ENCODE measurements at places on chromosomes 6 and 20.

DNA sequence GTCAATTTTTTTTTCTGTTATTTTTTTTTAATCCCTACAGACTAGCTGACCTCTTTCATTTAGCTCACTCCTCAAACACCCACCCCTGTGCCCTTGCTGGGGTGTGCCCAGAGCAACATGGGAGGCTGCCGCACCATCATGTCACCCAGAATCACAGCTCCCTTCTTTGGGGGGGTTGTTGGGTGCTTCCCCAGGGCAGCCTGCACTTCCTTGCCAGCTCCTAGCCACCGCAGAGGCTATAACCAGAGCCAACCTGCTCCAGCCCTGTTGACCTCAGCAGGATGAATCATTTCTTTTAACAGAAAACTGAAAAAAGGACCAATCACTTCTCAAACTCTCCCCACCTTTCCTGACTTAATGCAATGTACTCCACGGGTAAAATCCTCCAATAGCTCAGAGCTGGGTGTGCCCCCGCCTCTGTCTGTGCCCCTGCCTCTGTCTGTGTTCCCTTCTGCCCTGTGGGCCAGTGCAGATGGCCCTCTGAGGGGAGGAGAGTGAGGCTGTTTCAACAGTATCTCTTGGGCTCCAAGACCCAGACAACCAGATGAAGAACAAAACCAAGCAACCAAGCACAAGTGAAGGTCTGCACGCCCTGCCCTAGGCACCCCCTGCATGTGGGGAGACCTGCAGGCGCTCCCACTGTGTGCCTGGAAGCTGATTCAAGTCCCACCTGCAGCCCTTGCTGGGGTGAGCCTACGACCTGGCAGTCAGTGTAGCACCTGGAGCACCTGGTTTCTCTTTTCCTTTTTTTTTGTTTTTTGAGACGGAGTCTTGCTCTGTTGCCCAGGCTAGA lies 67.7 kb downstream of the PYGB start:
- DNase-seq, result no peak

GRCh38 chr6:129710450-129711270 lies 683 bp upstream of the ARHGAP18 start:
- DNase-seq, result no peak

DNA sequence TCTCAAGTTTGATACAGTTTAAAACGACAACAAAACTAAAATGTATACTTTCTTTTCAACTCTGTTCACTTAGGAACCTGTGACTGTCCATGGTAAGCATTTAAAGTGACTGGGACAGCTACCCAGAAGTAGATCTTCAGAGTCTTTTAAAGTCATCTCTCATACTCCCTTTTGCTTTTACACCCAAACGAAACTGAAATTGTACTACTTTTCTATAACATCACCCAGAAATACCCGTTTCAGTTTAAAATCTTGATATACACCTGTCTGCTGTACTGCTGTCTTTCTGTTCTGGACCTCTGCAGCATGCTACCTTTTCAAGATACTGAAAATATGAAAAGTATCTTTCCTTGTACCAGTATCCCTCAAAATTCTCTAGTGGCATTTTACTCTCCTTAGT lies 170.4 kb upstream of the THEMIS start:
- no peak for DNase-seq

DNA sequence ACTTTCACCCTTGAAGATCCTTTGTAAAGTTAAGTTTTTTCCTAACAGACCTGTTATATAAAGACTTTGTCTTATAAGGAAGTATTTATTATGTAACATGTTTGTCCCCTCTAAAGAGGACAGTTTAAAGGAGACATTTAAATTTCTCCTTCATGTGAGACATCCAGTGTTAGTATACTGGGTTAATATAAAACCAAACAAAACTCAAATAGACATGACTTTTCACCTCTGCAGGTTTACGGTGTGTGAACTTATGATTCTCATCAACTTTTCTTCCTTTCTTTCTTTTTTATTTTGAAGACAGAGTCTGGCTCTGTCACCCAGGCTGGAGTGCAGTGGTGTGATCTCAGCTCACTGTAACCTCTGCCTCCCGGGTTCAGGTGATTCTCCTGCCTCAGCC lies 17.4 kb upstream of the MPC1 start:
- no peak for DNase-seq

- DNase-seq, result no peak
Observed at GRCh38 chr6:155267411-155267810, 3.6 kb downstream of the CLDN20 start.

- no peak for DNase-seq
Observed at GRCh38 chr6:157877573-157878438, 54.8 kb downstream of the SNX9 start.

DNA sequence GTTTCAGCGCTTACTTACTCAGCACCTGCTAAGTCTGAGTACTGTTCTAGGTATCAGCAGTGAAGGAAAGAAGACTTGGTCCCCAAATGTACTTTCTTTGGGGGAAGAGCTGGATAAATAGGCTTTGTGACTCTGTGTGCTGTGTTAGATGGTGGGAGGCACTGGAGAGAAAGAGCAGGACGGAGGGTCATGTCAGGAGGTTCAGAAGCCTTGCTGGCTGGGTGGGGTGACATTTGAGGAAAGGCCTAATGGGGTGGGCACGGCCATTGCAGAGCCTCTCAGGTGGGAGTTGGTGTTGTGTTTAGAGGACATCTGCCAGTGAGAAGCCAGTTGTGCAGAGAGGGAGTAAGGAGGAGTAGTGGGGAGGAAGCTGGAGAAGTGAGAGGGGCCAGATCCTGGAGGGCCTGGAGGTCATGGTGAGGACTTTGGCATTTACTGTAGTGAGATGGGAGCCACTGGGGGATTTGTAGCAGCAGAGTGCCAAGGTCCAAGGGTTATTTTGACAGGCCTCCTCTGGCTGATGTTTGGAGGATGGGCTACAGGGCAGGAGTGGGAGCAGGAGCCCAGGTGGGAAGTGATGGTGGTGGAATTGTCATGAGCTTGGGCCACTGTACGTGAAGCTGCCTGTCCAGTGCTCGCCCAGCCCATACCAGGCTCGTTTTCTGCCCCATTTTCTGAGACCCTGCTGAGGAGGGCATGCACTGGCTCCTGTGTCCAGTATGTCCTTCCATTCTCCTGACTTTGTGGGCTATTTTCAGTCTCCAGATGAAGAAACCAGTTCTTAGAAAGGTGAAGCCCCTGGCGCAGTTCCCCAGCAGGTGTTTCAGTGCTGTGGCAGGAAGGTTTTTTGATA lies 886 bp downstream of the SDCBP2 start:
- no peak for DNase-seq

GRCh38 chr20:17504066-17504897 lies 26.9 kb downstream of the BFSP1 start:
- peak; percentile 41 for DNase-seq

DNA sequence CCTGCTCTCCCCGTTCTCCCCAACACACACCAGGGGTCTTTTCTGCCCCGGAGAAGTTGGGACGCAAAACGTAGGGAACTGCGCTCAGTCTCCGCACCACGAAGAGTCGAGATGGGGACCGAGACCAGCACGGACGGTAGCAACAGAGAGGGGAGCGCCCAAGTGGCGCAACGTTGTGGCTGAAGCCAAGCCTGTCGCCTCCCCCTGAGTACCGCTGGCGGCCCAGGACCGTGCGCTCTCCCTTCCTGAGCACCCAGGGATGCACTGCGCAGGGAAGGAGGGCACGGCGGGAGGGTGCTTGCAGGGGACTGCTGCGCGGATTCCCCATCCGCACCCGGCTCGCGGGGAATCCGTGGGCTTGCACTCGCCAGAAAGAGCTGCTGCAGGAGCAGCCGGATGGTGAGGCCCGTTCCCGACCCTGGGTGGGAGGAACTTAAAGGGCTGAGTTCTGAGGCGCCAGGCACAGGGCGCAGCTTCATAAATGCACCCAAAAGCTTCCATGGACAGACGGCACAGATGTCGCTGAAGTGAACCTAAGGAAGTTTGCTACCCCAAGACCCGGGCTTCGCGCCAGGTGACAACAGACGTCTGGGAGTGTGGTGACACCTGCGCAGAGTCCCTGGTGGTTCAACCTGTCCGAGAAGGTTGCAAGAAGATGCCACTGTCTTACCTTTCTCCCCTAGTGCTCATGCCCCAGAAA lies 178.7 kb downstream of the TBXT start:
- no peak for DNase-seq

- DNase-seq, result no peak
Observed at GRCh38 chr20:41308290-41308711, 9.2 kb downstream of the ZHX3 start.

DNA sequence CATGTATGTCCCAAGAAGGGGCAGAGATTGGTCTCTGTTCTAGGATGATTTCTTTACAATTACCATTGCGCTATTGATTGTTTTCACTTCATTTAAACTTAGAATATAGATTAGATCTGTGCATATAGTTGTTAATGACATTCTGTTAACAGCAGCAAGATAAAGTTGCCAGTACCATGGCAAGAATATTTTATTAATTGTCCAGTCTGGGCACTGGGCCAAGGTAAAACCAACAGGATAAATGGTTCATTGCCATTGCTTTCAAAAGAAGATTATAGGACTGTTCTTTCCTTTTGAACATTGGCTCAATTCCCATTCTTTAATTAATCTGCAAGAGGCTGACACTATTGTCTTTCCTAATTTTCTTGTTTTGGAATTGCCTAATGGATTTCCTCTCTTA lies 592.4 kb downstream of the RFPL4B start:
- DNase-seq, result no peak

GRCh38 chr6:138349891-138350290 lies 27.8 kb upstream of the SMIM28 start:
- DNase-seq, result no peak

DNA sequence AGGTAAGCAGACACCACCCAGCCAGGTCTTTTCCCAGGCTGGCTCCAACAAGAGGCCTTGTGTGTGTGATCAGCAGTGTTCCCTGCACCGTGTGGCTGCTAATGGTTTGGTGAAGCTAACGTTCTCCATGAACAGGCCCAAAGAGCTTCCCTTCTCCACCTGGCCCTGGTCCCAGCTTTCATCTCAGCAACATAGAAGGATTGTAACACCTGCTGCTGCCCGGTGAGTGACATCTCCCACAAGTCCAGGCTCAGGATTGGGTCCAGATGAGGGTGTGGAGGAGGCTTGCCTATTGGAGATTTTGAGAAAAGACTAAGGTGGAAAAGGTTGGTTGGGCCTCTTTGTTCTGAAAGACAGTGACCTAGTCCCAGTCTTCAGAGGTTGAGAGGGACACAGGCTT lies 89.6 kb downstream of the TMEM242 start:
- DNase-seq, result no peak

DNA sequence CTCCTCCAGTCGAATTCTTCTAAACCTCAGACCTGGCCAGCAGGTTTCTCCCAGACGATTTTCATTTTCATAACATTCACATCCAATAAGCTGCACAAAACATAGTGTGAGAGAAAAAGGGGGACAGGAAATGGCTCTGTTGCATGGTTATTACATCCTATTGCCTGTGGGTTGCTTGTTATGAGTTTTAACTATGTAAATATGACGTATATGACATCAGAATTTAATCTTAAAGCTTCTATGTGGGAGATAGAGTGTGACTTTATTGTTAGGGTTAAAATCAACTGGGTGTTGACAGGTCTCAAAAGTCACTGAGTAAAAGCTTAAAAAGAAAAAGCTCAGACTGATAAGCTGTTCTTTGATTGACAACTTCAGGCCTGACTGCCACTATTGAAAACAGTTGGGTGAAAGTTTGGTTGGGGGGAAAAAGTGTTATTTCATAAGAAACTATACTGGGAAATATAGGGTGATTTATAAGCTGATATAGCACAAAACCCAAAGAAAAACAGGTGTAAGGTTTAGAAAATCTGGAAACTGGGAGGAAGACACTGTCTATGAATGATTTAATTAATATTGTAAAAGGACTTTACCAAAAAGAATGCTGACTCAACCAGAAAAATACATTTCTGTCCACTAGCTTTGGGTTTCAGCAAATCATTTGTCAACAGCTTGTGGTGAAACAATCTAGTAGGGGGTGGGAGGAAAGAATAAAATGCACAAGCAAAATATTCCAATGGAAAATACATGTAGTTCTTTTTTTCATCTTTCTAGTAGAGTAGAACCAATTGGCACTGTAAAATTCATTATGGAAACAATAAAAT lies 134.1 kb upstream of the CEP162 start:
- DNase-seq, result no peak

DNA sequence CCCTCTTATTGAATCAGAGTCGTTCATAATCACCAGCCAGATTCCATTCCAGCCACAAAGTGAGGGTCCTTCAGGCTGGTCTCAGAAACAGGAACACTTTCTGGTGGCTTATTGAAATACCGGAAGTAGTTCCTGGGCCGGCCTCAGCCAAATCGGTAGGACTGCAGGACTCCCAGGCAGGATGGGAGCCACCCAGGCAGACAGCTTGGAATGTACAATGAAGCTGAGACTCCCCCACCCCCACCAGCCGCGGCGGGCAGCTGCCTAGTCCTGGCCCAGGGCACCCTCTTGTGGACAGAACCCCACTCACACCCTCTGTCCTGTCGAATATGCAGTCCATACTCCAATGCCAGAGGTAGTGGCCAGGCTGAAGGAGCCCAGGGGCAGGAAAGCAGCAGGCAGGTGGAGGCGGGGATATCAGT lies 43.8 kb downstream of the MDFI start:
- peak; percentile 98 for DNase-seq

DNA sequence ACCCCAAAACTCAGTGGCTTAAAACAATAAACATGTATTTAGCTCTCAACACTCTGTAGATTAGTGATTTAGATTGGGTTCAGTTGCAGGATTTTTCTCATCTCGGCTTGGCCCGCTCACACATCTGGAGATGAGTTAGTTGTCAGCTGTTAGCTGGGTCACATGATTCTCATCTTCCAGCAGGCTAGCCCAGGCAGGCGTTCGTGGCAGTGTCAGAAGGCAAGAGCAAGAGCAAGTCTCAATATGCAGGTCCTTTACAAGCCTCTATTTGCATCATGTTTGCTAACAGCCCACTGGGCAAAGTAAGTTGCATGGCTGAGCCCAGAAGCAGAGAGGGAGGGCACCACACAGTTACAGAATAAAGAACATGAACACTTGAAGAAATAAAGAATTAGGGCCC lies 83.6 kb upstream of the MYLIP start:
- no peak for DNase-seq

DNA sequence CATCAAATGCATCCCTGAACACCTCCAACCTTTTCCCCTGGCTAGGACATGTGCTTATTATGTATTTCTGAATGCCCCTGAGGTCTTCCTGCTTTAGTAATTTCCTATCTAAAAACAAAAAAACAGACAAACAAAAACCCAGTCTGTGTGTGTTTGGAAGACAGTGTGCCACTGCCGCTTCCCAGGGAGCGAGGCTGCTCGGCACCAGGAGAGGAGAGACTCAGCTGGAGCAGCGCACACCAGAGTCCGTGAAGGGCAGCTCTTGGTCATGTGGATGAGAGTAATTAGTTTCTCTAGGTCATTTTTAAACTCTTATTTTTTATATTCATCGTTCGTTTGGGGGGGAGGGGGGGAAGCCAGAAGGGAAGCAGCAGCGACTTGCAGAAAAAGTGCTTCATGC lies 10.0 kb upstream of the ANKRD60 start:
- no peak for DNase-seq

DNA sequence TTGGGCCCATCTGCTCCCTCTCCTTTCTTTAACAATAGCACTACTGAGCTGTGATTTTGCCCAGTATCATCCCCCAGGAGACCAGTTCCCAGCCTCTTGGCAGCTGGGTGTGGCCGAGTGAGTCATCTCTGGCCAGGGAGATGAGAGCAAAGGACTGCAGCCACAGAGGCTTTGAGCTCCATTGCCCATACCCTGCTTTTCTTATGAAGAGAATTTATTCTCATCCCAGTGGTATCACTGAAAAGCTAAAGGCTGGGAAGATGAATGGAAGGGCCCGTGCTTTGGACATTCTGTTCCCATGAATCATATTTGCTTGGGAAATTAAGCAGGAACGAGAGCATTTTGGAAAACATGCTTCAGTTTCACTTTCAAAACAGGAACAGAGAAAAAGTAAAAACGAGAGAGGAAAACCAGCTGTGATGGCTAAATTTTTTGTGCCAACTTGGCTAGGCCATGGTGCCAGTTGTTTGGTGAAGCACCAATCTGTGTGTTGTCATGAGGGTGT lies 14.9 kb downstream of the CST3 start:
- DNase-seq, result peak; percentile 54

Data from ELF-1 (cell line).